ENCODE measurements at places on chromosomes 16 and 17. TPM values are rescaled to one million over a fixed set of nuclear protein-coding genes. Genes with fewer than 3 reads are reported as not detected.

Gene SLC5A10
- total RNA-seq, result not detected

Gene DNAI2
- not detected for total RNA-seq

Gene PTGES3L
- total RNA-seq, result 0.50 TPM

Gene SLC38A8
- total RNA-seq, result not detected

Gene RPA1
- total RNA-seq, result 31.4 TPM

Gene HASPIN
- 9.7 TPM for total RNA-seq

Gene NOD2
- total RNA-seq, result not detected

Gene SHISA9
- not detected for total RNA-seq

Gene NAGS
- 16.6 TPM for total RNA-seq

Gene CDIP1
- total RNA-seq, result 8.0 TPM

Gene C1QTNF8
- total RNA-seq, result not detected

Gene FLOT2
- 45.0 TPM for total RNA-seq

Measured in bronchus fibroblast of lung (primary cell).